Lung (tissue), 17 donors: ENCODE measurements at places on chromosomes 3 and 15. TPM values are rescaled to one million over a fixed set of nuclear protein-coding genes. Genes with fewer than 3 reads are reported as not detected.

Gene SERINC4
- total RNA-seq, result 0.18 TPM

Gene STARD9
- 12.3 TPM for total RNA-seq

Gene MAP3K13
- total RNA-seq, result 74.8 TPM

Gene DNASE1L3
- 1.2 TPM for total RNA-seq

Gene TSEN2
- 15.1 TPM for total RNA-seq

Gene SAXO2
- 54.0 TPM for total RNA-seq

Gene STAB1
- total RNA-seq, result 53.1 TPM

Gene CHRNA7
- total RNA-seq, result 2.7 TPM

Gene BNIP2
- 96.6 TPM for total RNA-seq

Gene RASGRF1
- 20.4 TPM for total RNA-seq

Gene ZNF80
- total RNA-seq, result not detected

Gene ZSCAN2
- total RNA-seq, result 12.8 TPM

Gene HES1
- 70.6 TPM for total RNA-seq

Gene PARP6
- 73.9 TPM for total RNA-seq

- DNase-seq, result no peak
Observed at GRCh38 chr3:160444411-160444810, 5.2 kb downstream of the TRIM59 start.

DNA sequence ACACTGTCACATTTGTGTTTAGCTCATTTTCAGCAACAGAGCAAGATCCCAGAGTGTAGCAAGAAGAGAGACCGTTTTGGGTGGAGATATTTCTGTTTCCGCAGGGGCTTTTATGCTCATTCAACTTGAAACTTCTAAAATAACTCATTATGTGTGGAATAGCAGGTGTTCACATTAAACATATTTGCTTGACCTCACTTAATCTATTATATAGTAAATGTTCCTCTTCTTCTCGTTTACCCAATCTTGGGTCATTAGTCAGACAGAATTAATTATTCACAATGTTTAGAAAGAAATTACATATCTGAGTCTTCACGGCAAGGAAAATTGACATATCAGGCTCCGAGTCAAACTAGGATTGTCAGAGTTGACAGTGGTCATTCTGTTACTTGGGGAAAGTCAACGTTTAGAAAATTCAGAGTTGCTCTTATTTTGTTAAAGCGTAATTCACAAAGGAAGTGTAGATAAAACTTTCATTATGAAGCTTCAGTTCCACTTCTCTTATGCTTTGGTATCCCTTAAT, 222.9 kb downstream of the TPRG1 start:
- no peak for DNase-seq

GRCh38 chr15:88431441-88431840, 35.7 kb downstream of the MRPL46 start:
- DNase-seq, result no peak

- DNase-seq, result no peak
Observed at GRCh38 chr3:64943866-64944265, 256.1 kb upstream of the ADAMTS9 start.

- no peak for DNase-seq
Observed at GRCh38 chr3:38562467-38562925, 66.4 kb downstream of the EXOG start.

GRCh38 chr3:168616915-168617314, 521.2 kb upstream of the GOLIM4 start:
- no peak for DNase-seq

- DNase-seq, result no peak
Observed at GRCh38 chr3:49017229-49017970, 980 bp downstream of the DALRD3 start.

- peak; percentile 79 for DNase-seq
Observed at GRCh38 chr3:129756871-129757270, 136.6 kb downstream of the TMCC1 start.

DNA sequence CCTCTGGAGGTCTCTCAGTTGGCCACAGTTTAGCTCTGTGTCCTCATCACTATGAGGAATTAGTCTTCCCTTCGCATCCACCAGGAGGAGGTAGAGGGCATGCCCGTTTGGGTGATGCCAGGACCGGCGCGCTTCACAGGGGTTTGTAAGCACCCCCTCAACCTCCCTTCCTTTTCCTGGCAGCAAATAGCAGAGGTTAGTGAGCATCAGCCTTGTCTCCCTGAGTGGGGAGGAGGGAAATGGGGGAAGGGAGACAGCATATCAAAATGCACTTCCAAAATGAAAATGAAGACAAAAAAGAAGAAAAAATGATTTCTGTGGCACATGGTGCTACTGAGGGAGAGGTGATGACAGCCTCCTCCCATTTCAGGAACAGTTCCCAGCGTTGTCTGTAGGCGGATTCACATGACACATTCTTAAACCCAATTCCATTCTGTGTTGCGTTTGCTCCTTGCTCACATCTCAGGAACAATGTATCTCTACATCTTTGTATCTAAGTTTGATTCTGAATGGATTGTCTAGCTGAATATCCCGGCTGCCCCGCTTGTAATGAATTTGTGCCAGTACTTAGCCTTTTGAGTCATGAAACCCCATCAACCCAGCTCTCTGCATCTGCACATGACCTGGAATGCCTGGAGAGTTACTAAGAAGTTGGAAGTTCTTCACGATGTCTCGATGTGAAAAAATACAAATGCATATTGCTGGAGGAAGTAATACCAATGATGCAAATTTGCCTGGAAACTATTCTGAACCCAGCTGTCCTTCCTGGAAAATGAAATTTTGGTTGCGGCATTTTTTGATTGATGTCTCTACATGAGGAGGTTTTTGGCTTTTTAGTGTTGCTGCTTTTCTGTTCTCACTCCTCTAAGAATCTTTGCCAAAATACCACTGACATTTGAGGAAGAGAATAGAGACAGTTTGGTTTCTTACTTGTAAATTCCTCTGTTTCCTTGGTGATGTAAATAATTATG, 45.2 kb downstream of the TYRO3 start:
- peak; percentile 71 for DNase-seq

GRCh38 chr3:107506458-107506857, 16.3 kb upstream of the BBX start:
- no peak for DNase-seq

DNA sequence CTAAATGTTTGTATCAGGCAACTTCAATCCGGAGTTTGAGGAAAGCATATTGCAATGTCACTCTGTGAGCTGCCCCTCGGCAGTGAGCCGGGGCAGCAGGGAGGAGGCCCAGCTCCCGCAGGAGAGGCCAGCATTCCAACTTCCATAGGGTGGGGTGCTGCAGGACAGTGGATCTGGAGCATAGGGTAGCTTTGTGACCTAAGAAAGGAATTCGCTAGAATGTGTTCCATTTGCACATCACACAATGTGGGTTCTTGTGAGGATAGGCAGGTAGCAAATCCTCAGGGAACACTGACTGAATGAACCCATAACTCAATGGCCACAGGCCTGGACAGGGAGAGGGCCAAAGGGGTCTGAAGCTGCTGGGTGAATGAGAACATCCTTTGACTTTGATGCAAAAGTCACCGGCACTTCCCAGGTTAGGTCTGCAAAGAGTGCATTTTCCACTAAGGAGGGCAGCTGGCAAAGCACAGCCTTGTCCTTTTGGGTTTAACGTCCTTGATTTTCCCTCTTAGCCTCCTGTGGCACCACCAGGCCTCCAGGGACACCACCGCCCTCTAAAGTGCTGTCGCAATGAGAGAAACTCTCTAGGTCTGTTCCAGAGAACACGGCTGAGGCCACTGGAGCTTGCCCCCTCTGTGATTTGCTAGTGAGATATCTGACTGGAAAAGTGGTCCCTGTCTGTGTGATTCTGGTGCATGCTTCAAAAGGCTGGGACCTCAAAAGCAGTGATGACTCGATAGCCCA, 36.2 kb downstream of the GABRB3 start:
- DNase-seq, result no peak

- no peak for DNase-seq
Observed at GRCh38 chr3:129684270-129684669, 77.8 kb upstream of the PLXND1 start.

DNA sequence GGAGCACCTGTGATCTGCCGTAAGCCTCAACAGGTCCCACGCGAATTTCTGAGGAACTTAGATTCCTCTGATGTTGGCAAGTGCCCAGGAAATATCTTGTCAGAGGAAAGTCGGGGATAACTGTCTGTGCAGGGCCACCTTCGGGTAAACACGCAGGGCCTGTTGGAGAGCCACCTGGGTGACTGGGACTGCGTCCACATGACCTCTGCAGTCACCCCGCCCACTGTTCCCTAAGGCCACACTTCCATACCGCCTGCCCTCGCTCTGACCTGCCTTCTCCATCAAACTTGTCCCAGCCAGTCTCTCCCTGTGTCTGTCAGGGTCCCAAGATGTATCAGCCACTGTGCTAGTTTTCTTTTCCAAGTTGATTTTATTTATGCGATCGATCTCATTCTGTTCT, 28.7 kb downstream of the BFSP2 start:
- no peak for DNase-seq

GRCh38 chr15:29056839-29057450, 171.2 kb downstream of the APBA2 start:
- no peak for DNase-seq

GRCh38 chr3:155179966-155180757, 100.0 kb downstream of the MME start:
- no peak for DNase-seq

DNA sequence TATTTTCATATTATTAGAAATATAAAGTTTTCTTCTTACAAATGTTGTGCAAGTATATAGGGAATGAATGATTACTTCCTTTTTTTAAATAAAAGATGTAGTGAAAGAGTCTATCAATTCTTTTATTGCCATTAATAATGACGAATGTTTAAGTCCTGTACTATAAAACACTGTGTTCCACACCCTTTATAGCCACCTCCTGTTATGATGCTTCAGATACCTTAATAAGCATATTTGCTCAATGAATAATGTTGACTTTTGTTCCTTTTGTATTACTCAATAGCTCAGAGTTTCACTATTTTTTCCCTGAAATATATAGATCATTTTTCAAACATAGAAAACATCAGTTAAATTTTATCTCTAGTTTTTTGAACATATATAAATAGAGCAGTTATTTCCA, 378.2 kb upstream of the THBS1 start:
- DNase-seq, result no peak

- peak; percentile 58 for DNase-seq
Observed at GRCh38 chr3:72932416-72932815, 44.6 kb downstream of the GXYLT2 start.

DNA sequence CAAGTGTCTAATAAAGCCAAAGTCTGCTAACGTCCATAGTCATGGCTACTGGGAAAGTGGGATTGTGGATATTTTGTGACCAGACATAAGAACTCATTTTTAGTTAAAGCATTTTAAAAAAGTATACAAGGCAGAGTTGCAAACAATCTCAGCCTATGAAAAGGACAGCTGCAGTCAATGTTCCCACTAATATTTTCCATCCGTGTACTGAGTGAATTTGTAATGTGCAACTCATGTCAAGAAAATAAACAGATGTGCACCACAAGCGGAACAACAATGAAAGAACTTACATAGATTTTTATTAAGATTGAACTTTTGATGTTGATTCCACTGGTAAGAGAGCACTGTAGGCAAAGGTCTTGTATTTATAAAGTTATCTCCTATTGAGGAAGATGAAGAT, 231.3 kb upstream of the SEMA6D start:
- DNase-seq, result no peak

GRCh38 chr3:157759311-157759710, 256.1 kb upstream of the VEPH1 start:
- DNase-seq, result no peak

DNA sequence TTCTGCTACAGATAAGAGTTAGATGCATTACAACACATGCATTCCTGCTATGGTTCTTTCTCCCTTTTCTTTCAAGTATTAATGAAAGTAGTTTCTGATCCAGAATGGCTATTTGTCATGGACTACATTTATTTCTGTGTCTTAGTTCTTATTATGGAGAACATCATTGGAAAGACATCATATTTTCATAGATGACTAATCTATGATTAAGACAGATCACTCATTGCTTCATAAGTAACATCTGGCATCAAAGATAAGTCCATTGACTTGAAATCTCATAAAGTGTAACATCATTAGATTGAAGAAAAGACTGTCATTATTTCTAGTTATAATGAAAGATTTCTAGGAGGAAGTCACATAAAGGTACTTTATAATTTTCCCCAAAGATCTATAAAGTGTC, 366.7 kb downstream of the NSUN3 start:
- no peak for DNase-seq

GRCh38 chr3:133138017-133138416, 99.8 kb downstream of the TMEM108 start:
- no peak for DNase-seq

GRCh38 chr3:184496933-184497332, 64.7 kb upstream of the EPHB3 start:
- DNase-seq, result no peak

DNA sequence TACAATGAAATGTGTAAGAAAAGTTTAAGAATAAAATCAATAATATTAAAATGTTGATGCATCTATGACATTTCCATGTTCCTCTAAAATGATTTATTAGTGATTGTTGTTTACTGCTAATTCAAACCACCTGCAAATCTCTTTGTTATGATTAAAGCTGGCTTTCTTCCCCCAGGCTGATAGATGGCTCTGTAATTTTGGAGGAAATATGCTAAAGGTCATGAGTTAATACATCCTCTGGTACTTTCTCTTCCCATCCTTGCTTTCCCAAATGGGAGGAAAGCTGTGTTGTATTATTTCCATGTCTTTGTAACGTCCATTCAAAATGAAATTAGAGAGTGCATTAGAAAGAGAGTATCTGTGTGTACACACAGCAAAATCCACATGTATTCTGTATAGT, 139.5 kb upstream of the TMCO5A start:
- DNase-seq, result peak; percentile 5

DNA sequence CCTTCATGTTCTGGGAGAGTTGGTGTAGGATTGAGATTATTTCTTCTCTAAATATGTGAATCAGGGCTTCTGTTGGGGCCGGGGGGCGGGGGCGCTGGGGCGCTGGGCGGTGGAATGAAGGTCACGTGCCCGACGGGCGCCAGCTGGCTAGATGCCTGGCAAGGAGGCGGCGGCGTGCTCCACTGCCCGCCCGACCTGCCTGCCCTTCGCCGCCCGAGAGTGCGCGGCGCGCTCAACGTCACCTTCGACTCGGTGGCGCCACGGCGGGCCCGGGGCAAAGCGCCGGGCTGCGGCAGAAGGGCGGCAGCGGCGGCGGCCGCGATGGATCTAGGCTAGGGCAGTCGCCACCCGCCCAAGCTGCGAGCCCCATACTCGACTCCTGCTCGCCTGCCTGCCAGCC, 47.0 kb upstream of the LHFPL4 start:
- peak; percentile 28 for DNase-seq

GRCh38 chr3:880371-880770, 212.5 kb upstream of the CNTN6 start:
- no peak for DNase-seq
